ENCODE measurements at places on chromosomes 2 and 18.

DNA sequence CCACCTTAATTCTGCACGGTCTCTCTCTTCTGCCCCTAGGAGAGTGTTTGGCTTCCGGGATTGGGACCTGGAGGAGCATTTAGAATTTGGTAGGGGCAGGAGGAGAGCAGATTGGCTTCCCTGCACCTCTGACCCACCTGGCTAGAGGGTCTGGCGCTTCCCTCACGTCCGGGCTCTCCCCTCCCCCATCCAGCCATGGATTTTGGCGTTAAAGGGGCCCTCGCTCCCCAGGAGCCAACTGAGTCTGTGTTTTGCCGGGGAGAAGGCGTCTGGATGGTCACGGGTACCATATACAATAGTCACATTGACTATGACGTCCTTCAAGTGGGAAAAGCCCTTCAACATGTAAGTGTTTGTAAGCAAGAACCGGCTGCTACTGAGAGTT, 6.6 kb downstream of the HOXD3 start:
- no peak for DNase-seq

- no peak for DNase-seq
Observed at GRCh38 chr2:64122358-64122757, 21.9 kb downstream of the PELI1 start.

DNA sequence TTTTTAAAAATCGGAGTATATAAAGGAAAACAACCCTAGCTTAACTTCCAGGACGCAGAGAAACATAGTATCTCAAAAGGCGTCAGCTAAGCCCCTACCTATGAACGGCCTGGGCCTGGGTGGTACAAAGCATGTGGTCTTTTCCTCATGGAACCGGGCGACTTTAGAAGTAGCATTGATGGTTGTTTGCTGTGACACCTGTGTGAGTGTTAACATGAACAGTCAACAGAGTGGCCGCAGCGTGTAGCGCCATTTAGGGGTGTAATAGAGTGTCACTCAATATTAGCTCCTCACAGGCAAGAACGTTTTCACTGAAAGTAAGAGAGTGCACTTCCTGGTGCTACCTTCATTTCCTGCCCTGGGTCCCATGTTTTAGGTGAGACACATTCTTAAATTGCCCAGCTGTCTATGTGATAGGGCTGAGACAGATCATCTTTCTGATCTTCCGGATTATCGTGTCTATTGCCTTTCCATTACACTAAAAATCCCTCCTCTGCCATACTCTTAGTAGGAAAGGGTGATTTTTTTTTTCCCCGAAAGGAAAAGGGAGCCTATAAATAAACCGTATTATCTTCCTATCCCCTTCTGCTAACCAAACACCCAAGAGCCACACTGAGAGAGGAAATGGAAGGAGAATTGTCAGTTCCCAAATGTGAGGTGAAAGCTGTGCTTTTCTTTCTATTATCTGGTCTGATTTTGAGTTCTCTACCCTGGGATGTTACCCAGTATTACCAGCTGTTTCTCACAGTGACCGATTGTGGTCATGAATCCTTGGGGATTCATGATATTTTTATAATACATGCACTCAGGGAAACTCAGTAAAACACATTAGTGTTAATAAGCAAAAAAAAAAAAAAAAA, 1.3 kb downstream of the GORASP2 start:
- DNase-seq, result no peak

DNA sequence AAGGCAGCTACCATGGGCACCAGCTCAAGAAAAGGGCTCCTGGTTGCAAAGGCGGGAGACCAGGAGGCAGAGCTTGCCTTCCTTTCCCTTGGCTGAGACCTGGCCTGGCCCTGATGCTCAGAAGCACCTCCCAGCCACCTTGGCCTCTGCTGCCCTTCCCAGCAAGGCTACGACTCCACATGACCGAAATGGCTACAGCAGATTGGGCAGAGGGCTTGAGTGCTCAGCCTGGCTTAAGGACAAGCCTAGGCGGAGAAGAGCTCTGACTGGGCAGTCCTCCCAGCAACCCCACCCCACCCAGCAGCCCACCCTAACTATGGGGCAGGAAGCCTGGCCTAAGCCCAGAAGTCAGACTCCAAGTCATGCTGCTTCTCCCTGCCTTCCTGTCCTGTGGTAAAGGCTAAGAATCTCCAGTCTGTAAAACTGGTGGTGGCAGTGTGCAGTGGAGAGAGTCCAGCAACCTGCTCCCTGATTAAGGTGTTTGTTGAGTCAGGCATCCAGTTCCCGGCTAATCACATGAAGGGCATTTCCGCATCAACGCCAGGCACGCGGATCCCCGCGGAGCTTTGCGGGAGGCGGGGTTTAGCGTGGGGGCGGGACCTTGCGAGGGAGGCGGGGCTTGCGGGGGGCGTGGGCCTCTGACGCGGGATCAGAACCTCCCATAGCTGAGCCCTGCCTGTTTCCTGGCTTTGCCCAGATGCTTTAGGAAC, 256.0 kb downstream of the BCL11A start:
- no peak for DNase-seq

DNA sequence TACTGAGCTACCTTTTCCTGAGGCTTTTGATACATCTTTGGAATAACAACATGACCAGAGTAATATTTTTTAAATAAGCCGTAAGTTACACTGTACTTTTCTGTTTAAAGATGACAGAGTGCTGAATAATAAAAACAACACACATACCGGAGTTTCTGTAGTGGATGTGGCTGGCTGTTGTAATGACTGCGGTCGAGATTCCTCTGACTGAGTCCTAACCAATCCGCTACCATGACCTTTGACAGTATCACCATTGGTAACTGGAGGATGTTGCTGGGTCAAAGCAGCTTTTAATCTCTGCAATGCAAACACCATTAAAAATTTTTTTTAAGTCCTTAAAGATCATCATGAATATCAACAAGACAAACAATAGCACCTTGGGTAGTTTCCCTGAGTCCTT, 70.7 kb downstream of the ATF2 start:
- no peak for DNase-seq

DNA sequence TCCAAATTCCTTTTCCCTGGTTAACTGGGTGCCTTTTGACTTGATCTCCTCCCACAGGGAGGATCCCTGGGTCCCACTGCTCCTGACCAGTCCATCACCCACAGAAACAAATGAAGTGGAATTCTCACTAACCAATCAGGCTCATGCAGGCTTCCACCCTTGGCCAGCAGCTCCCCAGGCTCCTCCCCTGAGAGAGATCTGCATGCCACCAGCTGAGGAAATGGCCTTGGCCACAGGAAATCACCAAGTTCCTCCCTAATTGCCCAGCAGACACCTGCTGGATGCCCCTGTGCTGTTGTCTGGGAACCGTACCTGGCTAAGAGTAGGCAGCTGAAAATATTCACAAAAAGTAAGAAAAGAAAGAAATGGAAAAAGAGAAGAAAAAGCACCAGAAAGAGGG, 207.4 kb downstream of the NCK2 start:
- no peak for DNase-seq

- DNase-seq, result no peak
Observed at GRCh38 chr2:59701271-59701994, 852.0 kb downstream of the BCL11A start.

- DNase-seq, result no peak
Observed at GRCh38 chr2:1751767-1752725, 7.7 kb upstream of the PXDN start.

- no peak for DNase-seq
Observed at GRCh38 chr18:45856531-45856930, 31.1 kb downstream of the SIGLEC15 start.

DNA sequence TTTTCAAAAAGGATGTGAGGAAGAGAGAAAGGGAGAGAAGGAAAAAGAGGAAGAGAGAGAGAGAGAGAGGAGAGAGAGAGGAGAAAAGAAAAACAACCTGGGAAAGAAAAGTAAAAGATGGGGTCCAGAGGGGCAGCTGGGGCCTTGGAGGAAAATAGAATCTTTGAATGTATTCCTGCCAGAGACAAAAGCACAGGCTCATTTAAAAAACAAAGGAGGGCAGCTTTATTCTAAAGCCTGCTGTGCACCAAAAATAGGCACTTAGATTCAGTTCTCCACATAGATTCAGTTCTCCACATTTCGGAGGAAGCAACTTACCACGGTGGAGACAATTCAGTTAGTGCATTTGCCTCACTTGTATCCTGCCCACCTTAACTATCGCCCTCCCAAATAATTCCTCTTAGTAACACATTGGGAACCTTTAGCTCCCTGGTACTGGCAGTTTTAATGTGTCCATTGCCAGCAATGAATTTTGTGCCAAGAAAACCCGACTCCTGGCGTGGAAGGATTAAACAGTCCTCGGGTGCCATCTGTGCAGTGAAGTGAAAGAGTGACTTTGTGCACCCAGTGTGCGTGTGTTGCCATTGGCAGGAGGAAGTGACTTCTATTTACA, 71.3 kb downstream of the DPP4 start:
- DNase-seq, result no peak

- peak; percentile 60 for DNase-seq
Observed at GRCh38 chr2:96148410-96149217, 3.4 kb upstream of the DUSP2 start.

- no peak for DNase-seq
Observed at GRCh38 chr18:30694773-30695172, 347.8 kb downstream of the DSC3 start.

GRCh38 chr2:48605482-48606175, 12.0 kb upstream of the GTF2A1L start:
- no peak for DNase-seq

DNA sequence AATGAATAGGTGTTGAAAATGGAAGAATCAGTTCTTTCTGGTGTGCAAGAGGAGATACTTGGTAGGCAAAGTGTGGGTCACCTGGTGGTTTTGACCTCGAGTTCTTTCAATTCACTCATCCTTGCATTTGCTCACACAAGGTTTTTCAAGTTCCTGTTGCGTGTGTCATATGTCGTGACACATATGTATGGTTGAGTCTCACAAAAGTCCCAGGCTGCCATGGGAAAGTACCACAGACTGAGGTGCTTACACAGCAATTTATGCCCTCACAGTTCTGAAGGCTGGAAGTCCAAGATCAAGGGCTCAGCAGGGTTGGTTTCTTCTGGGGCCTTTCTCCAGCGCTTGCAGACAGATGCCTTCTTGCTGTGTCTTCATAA, 64.4 kb downstream of the NCK2 start:
- DNase-seq, result no peak

GRCh38 chr2:75064691-75065396, 106.4 kb downstream of the POLE4 start:
- peak; percentile 22 for DNase-seq

GRCh38 chr18:47936952-47937351, 6.5 kb upstream of the SMAD2 start:
- DNase-seq, result no peak

- DNase-seq, result no peak
Observed at GRCh38 chr18:47080872-47081271, 45.5 kb upstream of the ELOA2 start.

- no peak for DNase-seq
Observed at GRCh38 chr2:106201661-106202060, 7.6 kb upstream of the UXS1 start.

DNA sequence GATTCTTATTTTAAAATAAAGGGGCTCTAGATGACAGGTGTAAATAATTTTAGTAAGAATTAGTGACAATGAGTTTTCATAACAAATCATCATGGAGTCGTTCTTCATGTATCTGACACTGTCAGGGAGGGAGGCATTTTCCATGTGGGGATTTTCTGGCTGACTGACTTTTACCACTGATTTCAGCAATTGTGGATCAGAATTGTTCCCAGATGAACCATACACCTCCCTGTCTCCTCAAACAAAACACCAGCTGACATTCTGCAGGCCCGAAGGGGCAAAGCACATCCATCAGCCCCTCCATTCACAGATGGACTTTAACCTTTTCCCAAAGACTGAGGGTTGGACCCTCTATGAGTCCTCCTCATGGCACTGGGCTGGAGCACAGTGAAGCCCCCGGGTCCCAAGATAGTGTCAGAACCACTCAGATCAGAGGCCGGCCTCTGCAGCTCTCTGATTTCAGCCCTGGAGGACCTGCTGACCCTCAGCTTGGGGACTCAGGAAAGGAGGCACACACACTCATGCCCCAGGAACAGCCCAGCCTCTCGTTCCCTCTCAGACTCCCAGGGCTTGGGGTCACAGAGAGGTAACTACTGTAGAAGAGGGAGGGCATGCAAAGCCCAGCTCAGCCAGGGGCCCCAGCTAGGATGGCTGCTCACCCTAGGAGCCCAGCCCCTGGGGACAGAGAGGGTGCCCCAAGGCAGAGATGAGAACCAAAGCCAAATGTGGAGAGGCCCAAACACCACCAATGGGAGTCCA, 43.2 kb upstream of the LOXHD1 start:
- DNase-seq, result no peak

GRCh38 chr18:13375302-13376255, 157.0 kb downstream of the LDLRAD4 start:
- DNase-seq, result no peak

- DNase-seq, result no peak
Observed at GRCh38 chr2:3512086-3512485, 7.2 kb downstream of the ADI1 start.

DNA sequence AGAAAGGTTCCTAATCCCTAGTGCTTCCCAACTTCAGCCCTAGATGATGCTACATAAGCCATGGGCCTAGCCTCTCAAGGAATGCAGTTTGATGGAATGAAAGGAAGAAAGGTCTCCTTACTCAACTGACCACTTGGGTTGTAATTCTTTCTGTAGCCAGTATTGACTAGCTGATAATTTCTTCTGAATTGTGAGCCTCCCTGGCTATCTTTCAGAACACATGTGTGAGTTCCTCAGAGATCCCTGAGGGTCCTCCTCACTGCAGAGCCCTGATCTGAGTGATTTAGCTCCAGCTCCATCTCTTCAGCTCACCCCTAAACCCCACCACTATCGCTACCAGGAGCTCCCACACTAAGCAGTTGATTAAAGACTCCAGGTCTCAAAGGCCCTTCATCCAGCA, 31.5 kb downstream of the CFAP210 start:
- no peak for DNase-seq

DNA sequence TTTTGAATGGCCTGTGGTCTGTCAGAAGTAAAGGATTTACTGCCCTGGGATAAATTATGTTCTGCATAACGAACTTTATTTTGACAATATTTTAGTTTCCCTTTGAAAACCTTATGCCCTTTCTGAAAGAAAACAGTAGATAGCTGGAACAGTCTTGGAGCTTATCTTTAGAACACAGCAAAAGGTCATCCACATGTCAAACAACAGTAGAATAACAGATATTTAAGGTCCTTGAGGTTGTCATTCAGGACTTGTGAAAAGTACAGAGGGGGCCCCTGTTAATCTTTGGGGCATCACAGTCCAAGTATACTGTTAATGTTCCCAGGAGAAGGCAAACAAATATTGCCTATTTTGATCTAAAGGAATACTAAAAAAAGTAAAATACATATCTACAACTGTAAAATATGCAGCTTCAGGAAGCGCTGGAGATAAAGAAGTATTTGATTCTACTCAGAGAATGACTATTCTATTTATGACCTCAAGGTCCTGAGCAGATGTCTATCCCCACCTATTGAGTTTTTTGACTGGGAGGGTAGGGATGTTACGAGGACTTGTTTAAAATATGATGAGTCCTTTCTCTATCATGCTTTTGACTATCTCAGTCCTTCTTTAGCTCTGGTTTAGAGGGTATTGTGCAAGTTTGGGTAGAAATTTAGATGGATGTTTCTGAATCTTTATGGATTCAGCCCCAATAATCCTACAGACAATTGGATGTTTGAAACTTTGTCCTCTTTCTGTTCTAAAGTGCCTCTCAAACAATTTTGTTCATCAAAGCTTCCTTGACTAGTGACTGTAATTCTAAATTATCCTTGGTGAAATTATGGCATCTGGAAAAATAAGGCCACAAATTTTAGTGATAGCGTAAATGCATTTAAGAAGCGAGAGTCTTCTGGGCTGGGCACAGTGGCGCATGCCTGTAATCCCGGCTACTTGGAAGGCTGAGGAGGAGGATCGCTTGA, 25.1 kb upstream of the TMEM214 start:
- DNase-seq, result no peak

Data from ovary (tissue), 10 donors.